Right lung (tissue), 10 donors: ENCODE measurements at places on chromosomes 5 and 9. TPM values are rescaled to one million over a fixed set of nuclear protein-coding genes. Genes with fewer than 3 reads are reported as not detected.

GRCh38 chr9:136020206-136020605 is 59.0 kb upstream of the UBAC1 start:
- DNase-seq = no peak

- no peak for DNase-seq
These were observed 170.6 kb downstream of the RAB3C start for GRCh38 chr5:58753446-58753845.

DNA sequence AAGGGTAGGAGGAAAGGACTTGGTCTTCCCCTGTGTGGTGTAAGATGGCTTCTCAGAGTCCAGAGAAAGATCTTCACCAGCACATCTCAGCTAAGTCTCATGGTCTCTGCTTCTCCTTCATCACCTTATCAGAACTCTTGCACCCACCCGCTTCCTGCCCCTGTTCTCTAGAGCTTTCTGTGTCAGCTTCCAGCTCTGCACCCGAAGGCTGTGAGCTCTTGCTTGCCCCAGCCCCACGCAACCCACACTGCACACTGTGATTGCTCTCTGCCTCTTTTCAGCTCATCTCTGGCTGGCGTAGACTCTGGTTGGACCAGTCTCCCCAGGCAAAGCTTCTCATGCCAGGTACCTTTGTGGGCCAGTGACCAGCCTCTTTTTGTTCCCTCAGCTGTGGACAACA is 93.2 kb upstream of the RAPGEF1 start:
- DNase-seq = no peak

DNA sequence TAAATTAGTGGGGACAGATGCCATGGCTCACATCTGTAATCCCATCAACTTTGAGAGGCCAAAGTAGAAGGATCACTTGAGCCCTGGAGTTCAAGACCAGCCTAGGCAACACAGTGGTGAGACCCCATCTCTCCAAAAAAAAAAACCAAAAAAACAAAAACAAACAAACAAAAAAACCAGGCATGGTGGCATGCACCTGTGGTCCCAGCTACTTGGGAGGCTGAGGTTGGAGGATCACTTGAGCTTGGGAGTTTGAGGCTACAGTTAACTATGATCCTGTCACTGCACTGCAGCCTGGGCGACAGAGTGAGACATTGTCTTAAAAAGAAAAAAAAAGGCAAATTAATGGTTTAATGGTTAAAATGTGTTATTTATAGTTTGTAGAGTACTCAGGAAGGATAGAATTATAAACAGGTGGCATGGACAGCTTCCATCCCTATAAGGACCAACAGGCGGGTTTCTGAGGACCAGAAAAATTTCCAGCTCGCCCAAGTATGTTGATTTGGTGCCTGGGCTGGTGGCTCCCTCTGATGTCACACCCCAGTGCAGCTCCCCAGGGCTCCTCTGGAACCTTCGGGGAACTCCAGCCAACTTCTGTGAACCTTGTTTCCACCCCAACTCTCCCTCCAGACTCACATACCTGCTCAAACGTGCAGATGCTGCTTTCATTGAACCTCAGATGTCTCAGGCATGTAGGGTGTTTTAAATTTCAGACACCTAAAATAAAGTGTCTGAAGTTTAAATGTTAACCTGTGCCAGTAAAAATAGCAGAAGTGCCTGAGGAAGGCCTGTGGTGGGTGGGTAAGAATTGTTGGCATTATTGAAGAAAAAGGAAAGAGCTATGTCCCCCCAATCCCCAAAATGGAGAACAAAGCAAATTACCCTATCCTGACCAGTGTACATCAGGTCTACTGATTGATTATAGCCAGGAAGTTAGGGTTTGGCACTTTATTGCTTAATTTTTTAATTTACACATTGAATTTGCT is 69.0 kb downstream of the TRIO start:
- no peak for DNase-seq

- DNase-seq = no peak
These were observed 475 bp downstream of the WDR5 start for GRCh38 chr9:134136118-134136995.

GRCh38 chr9:130896233-130897014 is at the start of gene QRFP:
TSS of gene QRFP (minus strand) at chr9:130896812. CDS start at chr9:130893838, 2,974 bp downstream.
- no peak for DNase-seq

GGTA1 gene
- polyA plus RNA-seq = 7.5 TPM

GRCh38 chr9:109269081-109269480 is 51.8 kb downstream of the EPB41L4B start:
- DNase-seq = no peak

DNA sequence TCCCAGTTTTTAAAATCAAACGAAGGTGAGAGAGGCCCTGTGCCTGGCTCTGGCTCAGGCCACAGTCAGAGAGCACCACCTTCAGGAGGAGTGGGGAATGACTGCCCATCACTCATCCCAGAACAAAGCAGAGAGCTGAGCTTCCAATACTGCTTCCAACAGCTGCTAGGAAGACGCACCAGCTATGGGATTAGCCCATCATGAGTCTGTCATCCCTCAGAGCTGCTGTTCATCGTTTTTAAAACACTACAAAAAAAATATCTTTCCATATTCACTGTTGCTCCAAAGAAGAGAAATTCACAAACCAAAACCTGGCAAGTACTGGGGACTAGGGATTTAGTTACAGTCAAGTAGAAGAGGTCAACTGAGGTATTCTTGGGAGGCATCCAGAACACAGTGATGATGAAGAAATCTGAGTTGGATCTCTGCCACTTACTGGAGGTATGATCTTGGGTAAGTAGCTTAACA is 102.4 kb downstream of the CDK5RAP2 start:
- no peak for DNase-seq

- DNase-seq = no peak
These were observed 273.5 kb upstream of the CCNG1 start for GRCh38 chr5:163163858-163164257.

- no peak for DNase-seq
These were observed 59.4 kb downstream of the ELAVL2 start for GRCh38 chr9:23766613-23767012.

DNA sequence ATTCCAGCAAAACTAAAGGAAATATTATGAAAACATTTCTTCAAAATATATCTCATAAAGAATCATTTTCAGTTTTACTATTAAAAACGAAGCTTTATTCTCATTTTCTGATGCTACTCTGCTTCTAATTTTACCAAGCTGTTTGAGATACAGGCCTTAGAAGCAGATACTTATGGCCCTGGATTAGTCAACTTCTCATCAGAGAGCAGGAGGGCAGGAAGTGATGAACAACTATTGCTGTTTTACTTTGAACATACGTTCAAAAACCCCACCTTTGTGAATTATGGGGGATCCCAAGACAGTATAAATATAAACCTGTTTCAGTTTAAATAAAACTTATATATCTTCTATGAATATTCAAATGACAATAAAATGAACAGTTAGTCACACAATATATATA is 16.0 kb downstream of the MPDZ start:
- no peak for DNase-seq

DNA sequence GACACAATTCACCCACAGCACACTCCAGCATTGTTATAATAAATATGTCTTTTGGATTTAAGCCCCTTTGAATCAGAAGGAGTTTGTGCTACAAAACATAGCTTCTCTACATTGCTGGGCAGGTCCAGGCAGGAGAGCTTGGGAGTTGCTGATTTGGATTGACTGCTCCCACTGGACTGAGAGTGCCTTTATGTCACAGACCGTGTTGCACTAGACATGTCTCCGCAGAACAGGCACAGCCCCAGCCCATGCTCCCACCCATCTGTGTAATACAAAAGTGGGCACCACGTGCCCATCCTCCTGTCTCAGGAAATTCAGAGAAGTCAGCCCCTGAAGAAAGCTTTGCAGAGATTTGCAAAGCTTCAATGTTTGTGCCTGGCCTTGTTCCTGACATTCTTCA is 117.1 kb downstream of the MED10 start:
- no peak for DNase-seq

- no peak for DNase-seq
These were observed 369.2 kb downstream of the PLK2 start for GRCh38 chr5:58090704-58091103.

DNA sequence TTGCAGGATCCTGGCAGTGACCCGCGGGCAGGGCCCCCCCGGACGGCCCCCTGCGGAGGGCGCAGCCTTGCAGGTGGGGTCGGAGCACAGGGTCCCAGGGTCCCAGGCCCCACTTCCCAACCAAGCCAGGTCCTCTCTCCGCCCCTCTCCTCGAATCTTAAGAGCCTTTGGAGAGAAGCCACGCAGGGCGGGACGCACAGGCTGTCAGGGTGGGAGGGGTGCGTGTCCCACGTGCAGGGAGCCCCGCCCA is 18.4 kb upstream of the EGFL7 start:
- DNase-seq = peak; percentile 70

SPATA31E1 gene
- not detected for polyA plus RNA-seq

DNA sequence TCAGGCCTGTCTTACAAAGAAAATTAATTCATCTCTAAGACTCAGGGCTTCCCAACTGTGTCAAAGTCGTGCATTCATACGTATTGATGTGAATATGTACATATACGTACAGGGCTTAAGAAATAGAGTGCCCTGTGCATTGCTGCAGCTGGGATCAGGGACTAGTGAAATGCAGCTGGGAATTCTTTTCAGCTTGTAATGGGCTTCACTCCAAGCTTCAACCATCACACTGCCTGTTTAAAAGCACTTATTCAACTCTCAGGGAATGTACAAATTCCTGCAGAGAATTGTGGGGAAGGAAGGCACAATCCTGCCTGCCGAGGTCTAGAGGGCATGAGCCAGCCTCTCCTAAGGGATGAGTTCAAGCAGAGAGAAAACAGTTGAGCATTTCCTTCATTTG is 59.6 kb upstream of the MAN2A1 start:
- DNase-seq = no peak

DNA sequence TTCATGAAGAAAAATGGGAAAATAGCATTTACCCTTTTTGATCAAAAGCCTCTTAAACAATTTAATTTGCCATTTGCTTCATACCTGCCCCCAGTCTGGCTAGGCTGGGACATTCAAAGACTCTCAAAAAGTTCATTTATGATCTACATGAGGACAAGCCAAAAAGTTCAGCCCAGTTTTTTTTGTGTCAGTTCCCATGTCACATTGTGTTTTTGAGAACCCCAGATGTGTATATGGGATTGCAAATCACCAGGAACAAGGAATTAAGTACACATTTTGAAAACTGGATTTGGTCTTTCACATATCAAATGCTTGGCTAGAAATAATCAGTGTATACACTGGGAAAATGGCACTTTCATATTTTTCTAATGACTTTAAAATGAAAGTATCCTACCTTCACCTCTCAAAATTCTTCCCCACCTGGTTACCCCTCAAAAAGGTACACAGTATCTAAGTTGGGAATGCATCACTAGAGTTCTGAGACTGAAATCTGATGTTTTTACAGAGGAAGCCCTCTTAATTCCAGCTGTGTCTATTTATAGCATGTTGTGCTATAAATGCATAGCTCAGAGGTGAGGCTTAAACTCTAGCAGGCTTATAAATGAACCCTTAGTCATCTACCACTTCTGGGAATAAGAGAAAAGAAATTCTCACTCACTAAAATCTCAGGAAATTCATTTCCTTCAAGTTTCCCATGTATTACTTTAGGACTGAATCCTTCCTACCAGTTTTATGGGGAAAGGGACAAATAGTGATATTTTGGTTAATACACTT is 9.3 kb downstream of the STOM start:
- DNase-seq = no peak

- DNase-seq = no peak
These were observed 98.1 kb downstream of the KDM4C start for GRCh38 chr9:6855860-6856259.

GAS1 gene
- 22.2 TPM for polyA plus RNA-seq

ZNF883 gene
- 8.0 TPM for polyA plus RNA-seq

- DNase-seq = no peak
These were observed 24.7 kb upstream of the CETN3 start for GRCh38 chr5:90434116-90434714.

MZB1 gene
- 0.37 TPM for polyA plus RNA-seq

- no peak for DNase-seq
These were observed 480.8 kb downstream of the PSAT1 start for GRCh38 chr9:78777747-78778146.

TICAM2 gene
- polyA plus RNA-seq = 5.5 TPM

DNA sequence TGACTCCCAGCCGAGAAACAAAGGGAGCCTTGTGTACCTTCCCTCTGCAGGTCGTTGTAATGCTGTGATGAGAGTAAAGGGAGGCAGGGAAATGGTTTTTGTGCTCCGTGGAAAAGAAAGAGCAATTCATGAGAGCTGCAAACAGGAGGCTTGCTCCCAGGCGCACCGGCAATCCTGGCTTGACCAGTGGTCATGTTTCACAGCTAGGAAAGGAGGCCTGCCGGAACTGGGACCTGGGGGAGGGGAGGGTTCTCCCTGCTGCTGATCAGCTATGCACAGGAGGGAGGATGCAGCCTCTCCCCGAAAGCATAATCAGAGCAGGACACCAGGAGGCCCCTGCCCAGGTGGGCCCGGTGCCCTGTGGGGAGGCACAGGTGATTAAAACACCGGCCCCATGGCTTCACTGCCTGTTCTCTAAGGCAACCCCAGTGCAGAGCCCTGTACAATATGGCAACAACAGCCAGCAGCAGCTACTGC is 131.3 kb downstream of the ZDHHC21 start:
- DNase-seq = no peak

- no peak for DNase-seq
These were observed 33.5 kb upstream of the APC start for GRCh38 chr5:112703866-112704820.

CER1 gene
- polyA plus RNA-seq = 0.68 TPM

- no peak for DNase-seq
These were observed 99.7 kb downstream of the MAP1B start for GRCh38 chr5:72206994-72207393.

SLC45A2 gene
- 0.13 TPM for polyA plus RNA-seq

GRCh38 chr9:137247135-137247915 is 3.8 kb upstream of the STPG3 start:
- no peak for DNase-seq

DNA sequence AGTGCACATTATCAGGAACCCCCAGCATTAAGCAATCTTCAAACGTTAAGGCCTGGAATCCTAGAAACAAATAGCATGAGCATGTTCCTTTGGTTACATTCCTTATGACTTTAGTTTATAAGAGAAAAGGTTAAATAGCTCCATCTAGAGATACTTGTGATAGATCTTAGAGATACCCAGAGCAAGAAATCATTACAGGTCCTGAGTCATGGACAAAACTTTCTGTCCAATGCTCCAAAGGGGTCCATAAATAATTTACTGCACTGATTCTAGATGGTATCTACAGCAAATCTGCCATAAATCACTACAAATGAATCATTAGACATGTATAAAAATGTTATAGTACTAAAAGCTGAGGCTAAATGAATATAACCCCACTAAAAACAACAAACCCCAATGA is 139.6 kb downstream of the HTR1A start:
- DNase-seq = no peak

DNA sequence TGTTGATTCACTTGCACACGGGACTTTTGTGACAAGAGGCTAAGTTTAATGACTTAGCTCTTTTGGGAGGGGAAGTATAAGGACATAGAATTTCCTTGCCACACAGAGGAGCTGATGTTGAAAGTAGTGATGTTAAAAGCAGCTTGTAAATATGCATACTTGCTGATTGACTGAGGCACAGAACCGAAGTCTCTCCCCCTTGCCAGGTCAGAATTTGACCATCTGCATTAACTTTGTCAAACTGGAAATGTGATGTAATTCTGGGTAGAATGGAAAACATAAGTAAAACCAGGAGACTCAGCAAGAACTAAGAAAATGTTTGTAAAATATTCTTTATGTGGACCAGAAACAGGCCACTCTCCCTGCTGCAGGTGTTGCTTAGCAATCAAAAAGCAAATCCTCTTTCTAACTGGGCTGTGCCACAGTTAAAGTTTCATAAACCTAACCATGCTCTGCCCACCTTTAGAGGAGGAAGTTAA is 284.2 kb downstream of the NR3C1 start:
- DNase-seq = no peak

- no peak for DNase-seq
These were observed 688 bp downstream of the SNX24 start for GRCh38 chr5:122846051-122846550.

GRCh38 chr9:37812773-37813379 is 12.3 kb downstream of the DCAF10 start:
- no peak for DNase-seq
